ENCODE measurements at places on chromosomes 3 and 15.

DNA sequence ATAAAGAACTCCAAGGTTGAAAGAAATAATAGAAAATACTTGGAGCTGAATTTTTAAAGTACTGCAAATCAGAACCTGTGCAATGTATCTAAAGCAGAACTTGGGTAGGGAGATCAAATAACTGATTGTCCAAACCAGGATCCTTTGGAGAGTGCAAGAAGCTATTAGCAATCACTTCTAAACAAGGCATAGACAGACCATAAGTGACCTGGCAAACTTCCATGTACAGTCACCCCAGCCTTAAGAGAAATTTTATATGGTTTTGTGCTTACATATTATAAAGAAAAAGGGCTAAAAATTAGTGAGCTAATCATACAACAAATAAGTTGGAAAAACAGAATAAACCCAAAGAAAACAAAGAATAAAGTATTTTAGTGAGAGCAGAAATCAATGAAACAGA is 35.2 kb downstream of the ETV5 start:
- DNase-seq: no peak

DNA sequence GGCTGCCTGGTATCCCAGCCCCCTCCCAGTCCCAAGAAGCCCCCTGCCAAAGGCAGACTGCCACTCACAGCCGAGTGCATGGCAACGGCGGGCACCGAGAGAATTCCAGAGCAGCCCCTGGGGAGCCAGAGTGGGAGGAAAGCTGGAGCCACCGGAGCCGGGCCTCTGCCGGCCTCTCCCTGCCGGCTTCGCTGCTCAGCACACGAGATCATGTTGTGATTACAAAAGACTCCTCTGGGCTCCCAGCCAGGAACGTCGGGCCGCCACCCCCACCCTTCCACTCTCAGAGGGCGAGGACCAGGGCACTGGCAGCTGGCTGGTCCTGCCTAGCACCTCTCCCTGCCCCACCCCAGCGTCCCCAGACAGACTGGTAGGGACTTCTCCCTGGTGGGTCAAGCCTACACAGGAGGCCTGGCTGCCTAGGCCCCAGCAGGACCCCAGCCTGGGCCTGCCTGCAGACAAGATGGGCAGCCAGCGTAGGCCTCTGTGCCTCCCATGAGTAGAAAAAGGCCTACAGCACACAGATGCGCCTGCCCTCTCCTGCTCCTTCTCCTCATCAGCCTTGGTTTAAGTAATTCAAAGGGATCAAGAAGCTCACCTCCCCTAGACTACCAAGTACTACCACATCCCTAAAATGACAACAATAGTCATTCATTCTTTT is at the start of gene CCDC9B:
TSS of gene CCDC9B (minus strand) at position 200 of the 661 bp plus-strand sequence. CDS start at position 80, 120 bp downstream.
- no peak for DNase-seq

DNA sequence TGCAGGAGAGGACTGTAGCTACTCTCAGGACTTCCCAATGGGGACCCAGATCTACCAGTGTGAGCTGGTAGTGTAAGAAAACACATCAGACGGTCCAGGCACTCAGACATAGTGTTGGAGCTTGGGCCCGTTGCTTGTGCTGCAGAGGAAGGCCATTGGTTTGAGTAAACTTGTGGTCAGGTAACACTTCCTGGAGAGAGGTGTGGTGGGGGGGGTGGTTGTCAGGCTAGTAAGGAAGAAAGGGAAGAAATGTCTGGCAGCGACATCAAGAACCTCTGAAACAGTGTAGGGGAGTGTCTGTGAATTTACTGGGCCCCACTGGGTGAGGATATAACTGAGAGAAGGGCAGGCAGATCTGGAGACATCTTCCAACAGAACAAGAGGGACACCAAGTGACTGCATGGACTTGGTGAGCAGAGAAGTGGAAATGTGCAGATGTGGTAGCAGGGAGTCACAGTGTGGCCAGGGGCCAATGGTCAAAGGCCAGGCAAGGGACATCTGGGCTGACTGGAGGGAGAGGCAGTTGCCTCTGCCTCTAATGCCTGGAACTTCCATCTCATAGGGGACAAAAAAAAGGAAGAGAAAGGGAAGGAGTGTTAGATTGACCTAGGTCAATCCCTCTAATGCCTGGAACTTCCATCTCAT is 63.7 kb upstream of the MRPS22 start:
- DNase-seq: no peak

- no peak for DNase-seq
These were observed 76.7 kb downstream of the FLNB start for GRCh38 chr3:58084788-58085543.

Data from stimulated activated naive B cell treated with anti-CD40 and anti-IgM and Interleukin-4, amounts not matched to agents 10 μg/mL and 1 μg/mL and 100 μg/mL, for 72 hours (primary cell).